Fibroblast of mammary gland (primary cell): ENCODE measurements at places on chromosomes 2 and 18.

- no peak for DNase-seq
Measured at GRCh38 chr2:129721236-129721635, 258.2 kb upstream of the RAB6C start.

DNA sequence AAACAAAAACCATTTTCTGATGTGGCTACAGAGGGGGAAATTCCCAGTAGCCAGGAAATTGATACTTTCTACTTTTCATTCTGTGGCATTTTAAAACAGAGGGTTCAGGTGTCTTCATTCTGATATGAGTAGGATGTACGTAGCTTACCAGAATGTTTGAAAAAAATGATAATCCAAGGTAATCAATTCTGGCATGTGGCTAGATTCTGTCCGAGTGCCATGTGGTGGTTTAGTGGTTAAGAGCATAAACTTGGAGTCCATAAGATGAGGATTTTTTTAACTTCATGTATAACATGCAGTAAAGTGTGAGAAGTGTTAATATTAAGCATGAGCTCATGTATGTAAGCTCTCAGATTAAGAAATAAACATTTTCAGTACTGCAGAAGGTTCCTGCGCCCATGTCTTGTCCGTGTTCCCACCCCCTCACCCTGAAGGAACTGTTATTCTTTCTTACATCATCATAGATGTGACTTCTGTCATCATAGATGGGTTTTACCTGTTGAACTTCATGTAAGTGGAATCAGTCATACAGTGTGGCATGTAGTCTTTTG, 4.5 kb downstream of the B3GNT2 start:
- DNase-seq = no peak

- DNase-seq = no peak
Measured at GRCh38 chr2:160479269-160479668, 14.3 kb downstream of the RBMS1 start.

DNA sequence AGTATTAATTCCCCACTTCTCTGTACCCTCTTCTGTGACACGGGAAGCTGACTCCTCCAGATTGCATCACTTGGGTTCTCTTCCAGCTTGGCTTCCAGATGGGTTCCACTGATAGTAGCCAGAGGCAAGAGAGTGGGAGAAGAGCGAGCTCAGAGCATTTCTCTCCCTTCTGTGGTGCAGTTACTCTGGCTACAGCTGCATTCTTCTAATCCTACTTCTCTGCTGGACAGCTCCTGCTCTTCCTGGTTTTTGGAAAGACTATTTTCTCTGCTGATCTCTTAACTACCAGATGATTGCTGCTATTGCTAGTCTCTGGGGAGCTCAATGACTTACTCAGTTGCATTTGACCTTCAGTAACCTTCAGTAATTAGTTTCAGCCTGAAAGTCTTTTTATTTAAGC, 187.5 kb upstream of the MAP2 start:
- peak; percentile 1 for DNase-seq

DNA sequence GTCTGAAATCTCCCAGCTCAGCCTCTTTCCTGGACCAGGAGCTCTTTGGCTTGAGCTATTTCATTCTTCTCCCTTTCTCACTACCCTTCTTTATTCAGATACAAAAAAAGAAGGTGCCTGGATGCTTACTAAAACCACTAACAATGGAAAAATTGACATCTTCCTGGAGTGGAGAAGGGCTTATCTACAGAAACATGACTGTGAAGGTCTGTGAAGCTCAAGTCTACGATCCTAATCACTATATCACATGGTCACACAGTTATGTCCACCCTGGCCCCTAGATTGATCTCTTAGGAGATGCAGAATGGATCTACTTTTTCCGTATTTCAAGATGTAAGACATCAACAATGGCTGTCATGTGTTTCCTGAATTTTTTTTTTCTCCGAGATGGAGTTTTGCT, 5.7 kb upstream of the KRCC1 start:
- no peak for DNase-seq

- no peak for DNase-seq
Measured at GRCh38 chr2:26847655-26848335, at the start of gene DPYSL5. Gene DPYSL5, plus strand, starts transcription at chr2:26848132. Its CDS starts 50,368 bp downstream, at chr2:26898500.

- DNase-seq = peak; percentile 31
Measured at GRCh38 chr2:62586981-62587380, 81.0 kb upstream of the TMEM17 start.

- DNase-seq = no peak
Measured at GRCh38 chr18:70333316-70333715, 44.5 kb downstream of the SOCS6 start.

- peak; percentile 58 for DNase-seq
Measured at GRCh38 chr2:28666496-28667184, 85.0 kb upstream of the PPP1CB start.

DNA sequence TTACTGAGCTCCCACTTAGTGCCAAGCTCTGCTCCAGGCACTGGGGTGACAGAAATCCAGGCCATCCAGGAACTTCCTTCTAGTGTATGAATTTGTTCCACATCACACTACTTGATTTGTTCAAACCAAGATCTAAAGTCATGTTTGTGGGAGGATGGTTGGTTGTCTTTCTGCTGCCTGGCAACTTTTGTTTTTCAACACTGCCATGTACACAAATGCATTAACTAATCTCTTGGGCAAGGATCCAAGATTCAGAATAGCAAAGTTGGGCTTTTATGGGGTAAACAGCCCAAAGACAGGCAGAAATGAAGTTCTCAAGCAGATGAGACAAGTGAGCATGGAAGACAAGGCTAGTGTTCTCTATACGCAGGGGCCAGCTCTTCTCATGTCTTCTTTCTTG, 53.4 kb upstream of the PROKR1 start:
- DNase-seq = no peak

DNA sequence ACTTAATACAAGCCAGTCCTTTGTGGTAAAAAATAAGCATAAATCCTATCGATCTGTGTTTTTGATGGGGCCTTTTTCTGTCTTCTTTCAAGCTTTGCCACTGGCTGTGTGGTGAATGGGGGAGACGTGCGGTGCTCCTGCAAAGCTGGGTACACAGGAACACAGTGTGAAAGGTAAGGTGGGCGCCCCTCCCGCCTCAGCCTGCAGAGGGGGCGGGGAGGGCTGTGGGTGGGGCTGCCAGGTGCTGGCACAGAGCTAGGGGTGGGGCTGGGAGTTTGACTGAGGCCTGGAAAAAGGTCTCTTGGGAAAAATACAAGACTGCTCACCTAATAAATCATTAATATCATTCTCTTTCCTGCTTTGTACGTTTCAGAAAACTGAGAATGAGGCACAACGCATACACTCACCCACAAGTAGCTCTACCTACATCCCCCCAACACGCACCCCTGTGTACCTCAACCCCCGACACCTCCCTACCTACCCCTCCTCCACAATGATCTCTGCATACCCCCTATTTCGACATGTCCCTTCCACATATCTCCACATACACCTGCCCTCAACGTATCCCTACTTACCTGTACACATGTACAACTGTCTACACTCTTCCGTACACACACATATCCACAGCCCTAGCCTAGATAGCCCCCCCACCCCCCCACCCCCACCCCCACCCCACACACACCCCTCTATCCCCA, 129.7 kb upstream of the TTC39C start:
- no peak for DNase-seq

DNA sequence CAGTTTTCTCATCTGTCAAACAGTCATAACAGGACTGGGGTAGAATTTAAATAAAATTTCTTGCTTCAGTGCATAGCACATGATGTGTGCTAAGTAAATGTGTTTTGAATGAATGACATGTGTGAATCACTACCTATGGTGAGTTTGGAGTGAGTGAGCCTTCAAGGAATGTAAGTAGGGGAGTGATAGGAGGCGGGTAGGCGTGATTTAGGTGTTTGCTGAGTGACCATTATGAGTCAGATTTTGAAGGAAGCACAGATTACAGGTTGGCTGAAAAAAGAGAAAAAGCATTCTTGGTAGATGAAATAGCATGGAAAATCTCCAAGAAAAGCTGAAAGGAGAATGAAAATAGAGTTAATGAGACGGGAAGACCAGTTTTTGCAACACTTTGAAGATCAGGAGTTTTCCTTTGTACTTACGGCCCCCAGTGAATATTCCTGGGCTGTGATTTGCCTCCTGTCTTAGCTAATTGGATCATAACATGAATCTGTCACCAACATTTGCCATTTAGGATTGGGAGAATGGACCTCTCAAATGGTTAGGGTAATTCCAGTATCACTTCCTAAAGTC, 136.9 kb upstream of the GATA6 start:
- peak; percentile 95 for DNase-seq

DNA sequence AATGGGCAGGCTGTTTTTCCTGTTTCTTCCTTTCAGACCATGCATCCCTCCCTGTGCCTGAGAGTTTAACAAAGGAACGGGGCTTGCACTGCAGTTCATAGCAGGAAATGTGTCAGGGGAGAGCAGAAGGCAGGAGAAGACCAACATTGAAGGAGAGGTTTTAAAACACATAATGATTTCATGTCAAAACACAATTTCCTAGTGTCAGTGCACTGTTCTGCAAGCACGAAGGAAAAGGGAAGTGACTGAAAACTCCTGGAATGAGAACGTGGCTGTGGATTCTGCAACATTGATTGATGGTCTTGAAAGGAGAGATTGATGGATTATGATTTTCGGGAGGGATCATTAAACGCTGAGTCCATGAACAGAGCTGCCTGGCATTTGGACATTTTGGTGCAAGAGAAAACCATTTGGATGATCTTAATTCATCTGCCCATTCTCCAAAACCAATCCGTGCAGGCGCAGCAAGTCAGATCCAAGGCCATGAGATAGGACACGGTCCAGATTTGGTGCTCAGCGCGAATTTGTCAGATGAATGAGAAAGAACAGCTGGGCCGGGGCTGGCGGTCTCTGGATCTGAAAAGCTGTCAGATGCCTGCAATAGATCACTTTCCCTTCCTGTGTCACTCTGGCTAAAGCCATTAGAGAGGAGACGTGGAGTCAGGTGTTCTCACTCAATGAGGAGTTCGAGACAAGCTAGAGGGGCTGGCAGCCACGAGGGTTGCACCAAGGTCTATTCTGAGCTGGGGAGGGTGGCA, 38.4 kb downstream of the C1QL2 start:
- DNase-seq = no peak

GRCh38 chr2:199306116-199306515, 151.6 kb downstream of the SATB2 start:
- no peak for DNase-seq

- DNase-seq = no peak
Measured at GRCh38 chr2:29207352-29208148, 92.3 kb downstream of the CLIP4 start.

- DNase-seq = peak; percentile 52
Measured at GRCh38 chr18:79507546-79508480, 112.1 kb downstream of the NFATC1 start.

GRCh38 chr18:74797577-74798151, 200.0 kb downstream of the ZNF407 start:
- DNase-seq = peak; percentile 22

GRCh38 chr2:184921676-184922075, 323.3 kb downstream of the ZNF804A start:
- DNase-seq = no peak

DNA sequence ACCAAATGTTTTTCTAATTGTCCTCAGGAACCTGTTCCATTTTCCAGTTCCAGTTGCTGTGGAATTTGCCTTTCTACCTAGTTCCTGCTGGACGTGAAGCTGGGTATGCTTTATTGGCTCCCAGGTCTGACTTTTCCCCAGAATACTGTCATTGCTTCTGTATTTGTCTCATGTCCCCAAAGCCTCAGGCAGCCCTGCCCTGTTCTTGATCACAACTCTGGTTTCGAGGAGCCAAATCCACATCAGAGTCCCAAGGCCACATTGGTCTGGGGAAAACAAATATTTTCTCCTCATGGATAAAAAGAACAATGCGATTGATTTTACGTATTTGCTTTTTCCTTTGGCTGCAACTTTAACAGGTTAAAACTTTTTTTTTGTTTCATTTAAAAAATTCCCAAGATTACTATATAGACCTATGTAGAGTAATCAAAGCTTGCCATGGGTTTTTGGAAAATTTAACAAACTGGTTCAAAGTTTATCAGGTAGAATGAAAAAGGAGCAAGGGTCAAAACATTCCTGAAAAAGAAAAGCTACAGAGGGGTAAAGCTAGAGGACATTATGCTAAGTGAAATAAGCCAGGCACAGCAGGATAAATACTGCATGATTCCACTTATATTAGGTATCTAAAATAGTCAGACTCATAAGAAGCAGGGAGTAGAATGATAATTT, 85.2 kb downstream of the MDH1 start:
- DNase-seq = no peak

DNA sequence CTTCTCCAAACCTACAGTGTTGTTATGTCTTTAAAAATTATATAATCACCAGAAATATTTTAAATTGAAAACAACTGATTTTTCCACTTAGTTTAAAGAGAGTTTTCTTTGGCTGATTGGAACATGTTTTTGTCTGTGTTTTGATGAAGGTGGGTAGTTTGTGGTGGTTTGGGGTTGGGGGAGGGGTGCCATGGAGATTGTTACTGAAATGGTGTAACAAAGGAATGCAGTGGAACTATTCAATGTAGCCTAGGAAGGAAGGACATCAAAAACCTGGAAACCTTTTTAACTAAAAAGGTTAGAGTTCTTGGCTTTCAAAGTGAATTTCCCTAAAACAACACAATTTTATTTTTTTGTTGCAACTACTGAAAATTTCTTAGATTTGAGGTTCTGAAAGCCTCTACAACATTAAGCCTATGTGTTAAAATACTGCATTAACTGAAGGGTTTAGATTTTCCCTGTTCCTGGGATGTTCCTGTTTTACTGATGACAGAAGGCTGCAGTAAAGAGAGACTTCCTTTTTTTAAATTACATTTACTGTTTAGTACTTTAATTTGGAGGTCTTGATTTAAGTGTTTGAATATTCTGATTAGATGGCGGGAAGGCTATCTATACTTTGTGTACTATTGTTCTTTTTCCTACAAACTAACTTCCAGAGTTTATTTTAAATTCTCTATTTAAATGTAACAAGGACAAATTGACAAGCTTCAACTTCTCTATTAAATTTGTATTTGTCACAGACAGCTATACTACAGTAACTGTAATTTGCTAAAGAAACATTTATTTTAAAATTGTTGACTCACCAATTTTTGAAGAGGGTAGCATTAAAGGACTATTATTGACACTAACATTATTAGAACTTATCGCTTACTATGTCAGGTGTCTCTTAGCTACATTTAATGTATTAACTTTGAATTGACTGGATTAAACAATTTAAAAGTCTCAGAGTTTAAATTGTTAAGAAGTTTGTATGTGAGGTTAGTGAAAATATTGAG, 87.7 kb downstream of the LIMS1 start:
- DNase-seq = no peak

DNA sequence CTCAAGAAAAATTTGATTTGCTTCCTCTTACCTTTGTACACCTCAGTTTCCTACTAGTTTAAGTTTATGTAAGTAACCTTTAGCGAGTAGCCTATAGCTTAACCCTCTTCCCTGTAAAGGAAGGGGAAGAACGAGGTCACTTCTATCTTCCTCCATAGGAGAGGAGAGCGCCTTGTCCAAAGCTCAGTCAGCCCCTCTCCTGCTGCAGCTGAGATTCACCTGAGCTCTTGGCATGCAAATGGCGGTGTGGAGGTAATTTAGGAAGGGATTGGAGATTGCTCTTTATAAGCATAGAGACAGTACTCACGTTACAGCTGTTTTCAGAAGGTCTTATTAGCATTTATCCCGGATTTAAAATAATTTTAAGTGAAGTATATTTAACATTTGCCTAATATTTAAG, 27.8 kb upstream of the SERPINB12 start:
- DNase-seq = no peak

GRCh38 chr18:9599328-9599727, 15.0 kb downstream of the PPP4R1 start:
- no peak for DNase-seq

GRCh38 chr18:58416704-58417683, 211.9 kb downstream of the ALPK2 start:
- peak; percentile 78 for DNase-seq
